ENCODE measurements at places on chromosomes 5 and 9.
A peak's percentile ranks its signal among the peaks of the same experiment; 100 is the strongest.

GRCh38 chr5:17096952-17097695 is 120.3 kb upstream of the BASP1 start:
- DNase-seq = no peak

- no peak for DNase-seq
Measured at GRCh38 chr9:68964765-68965164, 49.1 kb downstream of the PRKACG start.

DNA sequence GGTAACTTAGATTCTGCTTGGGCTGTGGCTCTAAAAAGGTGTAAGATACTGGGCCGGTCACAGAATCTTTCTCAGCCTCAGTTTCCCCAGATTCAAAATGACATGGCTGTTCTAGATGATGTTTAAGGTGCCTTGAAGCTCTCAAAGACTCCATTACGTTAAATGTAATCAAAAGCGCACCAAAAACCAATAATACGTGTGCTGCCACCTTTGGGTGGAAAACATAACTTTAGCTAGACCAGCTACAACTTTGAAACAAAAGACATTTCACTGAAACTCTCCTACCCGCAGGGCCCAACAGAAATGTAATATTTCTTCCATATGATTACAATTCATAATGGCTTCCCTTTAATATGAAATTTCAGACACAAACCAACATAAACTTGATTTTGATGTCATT is 35.0 kb upstream of the PCSK5 start:
- DNase-seq = peak; percentile 1

- DNase-seq = no peak
Measured at GRCh38 chr5:168314735-168315411, 23.4 kb downstream of the WWC1 start.

GRCh38 chr9:93166699-93167098 is 17.2 kb upstream of the WNK2 start:
- no peak for DNase-seq

GRCh38 chr5:57903458-57903857 is 420.8 kb upstream of the ACTBL2 start:
- no peak for DNase-seq

- DNase-seq = no peak
Measured at GRCh38 chr9:133112663-133113026, 8.4 kb downstream of the RALGDS start.

- DNase-seq = no peak
Measured at GRCh38 chr9:32412440-32412839, 28.0 kb downstream of the ACO1 start.

DNA sequence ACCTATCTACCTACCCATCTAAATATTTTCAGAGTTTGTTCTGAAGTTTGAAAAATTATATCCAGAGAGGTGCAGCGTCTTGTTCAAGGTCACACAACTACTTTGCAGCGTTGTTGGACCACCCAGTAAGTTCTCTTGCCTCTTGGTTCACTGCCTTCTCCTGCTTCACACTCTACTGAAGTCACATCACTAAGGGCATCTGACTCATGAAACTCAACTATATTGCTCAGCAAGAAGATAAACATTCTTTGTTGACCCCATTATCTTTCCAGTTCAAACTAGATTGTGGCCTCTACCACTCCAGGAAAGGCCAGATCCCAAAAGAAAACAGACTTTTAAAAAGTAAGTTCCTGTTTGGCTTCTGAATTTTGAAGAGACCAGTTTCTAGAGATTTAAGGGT is 326.9 kb downstream of the SLIT3 start:
- no peak for DNase-seq

GRCh38 chr9:100324594-100325200 is 28.0 kb downstream of the TEX10 start:
- peak; percentile 56 for DNase-seq

DNA sequence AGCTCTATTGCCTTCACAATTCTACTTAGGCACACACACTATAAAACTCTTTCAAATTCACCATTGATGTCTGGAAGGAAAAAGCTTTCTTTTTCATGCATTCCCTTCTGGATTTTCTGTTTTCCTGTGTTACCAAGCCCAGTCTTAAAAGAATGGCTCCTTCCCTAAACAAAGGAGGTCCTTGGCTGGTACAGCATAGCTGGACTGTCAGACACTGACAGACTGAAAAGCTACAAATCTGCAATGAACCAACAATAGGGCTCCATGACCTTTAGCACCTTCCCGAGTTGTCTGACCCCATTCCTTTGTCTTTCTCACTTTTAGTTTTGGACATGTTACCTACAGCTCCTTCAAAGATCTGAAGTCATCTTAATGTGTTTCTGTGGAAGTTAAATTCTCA is 382.5 kb downstream of the TMEM161B start:
- no peak for DNase-seq

GRCh38 chr5:33576726-33577590 is 136.2 kb downstream of the TARS1 start:
- no peak for DNase-seq

DNA sequence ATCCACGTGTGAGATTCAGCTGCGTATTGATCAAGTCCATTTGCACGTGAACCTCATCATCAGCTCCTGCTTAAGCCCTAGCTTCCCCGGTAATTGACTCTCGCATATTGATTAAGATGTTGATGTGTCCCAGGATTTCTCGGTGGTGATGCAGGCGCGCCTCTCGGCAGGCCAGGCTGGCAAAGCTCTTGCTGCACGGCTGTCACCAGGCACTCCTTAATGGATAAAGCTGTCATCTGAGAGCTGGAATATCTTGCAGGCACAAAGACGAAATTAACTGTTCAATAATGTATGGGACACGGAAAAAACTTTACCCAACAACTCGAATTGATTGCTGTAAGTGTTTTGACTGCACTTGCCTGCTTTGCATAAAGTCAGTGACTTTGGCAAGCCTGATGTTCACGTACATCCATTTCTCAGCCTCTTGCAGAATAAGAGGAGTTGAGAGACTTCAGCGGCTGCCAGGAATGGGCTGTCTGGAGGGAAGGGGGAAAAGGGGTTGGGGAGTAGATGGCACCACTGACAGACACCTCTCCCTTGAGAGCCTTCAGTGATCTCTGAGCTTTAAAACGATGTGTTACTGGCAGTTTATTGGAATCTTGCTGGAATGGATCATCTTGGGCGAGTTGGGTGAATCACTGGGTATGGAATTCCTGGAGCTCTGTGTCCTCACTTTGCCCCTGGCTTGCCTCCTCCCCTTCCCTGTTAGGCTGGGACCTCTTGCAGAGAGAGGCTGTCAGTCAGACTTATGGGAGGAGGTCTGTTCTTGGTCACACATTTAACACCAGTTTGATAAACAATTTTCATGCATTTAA is 650.3 kb downstream of the CCDC171 start:
- no peak for DNase-seq

DNA sequence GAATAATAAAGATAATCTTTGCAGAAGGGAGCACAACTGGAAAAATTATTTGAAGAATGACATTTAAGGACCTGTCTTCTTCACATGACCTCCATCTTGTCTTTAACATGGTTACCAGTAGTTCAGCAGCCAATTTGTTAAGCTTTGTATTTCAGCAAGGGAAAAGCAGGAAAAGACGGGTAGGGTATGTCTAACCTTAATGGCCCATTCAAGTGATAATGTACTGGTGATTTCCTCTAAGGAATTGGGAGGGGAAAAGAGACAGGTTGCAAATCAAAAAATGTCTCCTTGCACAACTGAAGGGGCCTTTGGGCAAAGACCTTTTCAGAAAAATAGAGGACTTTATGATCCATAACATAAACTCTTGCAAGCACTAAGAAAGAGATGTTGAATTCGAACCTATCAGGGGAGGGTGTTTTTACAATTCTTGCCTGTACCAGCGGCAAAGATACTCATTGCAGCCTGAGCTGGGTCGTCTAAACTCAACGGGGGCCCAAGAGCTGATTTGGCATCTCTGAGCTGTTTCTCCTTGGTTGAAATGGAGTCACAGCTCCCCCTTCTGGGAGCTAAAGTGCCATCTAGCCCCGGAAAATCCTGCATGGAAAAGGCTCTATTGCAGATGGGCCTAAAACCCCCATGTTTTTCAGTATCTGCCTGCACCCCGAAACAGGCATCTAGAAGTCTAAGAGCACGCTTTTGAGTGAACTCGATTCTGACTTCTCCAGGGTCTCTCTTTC is 3.8 kb downstream of the BRINP1 start:
- DNase-seq = peak; percentile 42

DNA sequence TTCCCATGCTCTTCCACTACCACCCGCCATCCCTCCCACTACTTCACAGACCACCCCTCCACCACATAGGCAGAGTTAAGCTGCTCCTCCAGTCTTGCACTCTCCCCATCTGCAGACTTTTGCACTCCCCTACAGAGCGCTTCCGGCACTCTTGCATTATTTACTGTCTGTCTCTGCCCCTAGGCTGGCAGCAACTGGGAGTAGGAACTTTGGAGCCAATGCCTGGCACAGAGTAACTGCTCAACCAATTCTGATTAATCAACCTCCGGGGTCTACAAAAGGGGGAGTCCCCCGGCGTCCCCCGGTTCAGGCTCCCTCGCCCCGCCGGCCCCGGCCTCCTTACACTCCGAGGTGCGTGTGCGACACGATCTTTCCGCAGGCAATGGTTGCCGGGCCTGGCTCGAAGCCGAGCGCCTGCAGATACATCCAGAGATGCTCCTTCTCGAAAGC is 498 bp downstream of the HAUS6 start:
- DNase-seq = no peak

GRCh38 chr5:125604104-125604503 is 819.1 kb upstream of the GRAMD2B start:
- DNase-seq = no peak

DNA sequence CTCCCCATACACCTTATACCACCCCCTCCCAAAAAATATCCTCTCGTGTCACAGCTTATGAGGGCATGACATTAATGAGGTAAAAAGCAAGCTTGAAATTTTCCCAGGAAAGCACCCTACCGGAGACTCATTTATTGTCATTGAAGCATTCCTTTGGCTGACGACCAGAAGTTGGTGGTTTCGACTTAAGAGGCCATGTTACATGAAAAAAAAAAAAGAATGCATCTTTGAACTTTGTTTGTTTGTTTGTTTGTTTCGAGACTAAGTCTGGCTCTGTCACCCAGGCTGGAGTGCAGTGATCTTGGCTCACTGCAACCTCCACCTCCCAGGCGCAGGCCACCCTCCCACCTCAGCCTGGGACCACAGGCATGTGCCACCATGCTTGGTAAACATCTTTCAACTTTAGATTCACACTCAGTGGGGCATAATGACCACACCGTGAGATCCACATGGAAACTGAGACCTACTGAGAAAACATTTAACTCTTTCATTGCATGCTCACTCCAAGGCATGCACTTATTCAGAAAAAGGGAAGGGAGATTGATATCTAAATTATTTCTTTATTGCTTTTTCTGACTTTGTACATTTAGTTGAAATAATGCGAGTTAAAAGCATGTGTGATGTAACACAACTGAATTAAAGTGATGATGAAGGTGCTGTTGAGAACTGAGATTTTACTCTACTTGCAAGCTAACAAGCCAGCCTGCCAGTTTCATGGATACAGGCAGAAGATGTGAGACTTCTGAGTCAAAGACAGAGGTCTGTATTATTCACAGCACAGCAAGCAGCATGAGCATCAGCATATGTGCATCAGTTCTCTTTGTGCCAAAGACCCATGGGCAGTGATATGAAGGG is 5.1 kb upstream of the RAB14 start:
- DNase-seq = no peak

DNA sequence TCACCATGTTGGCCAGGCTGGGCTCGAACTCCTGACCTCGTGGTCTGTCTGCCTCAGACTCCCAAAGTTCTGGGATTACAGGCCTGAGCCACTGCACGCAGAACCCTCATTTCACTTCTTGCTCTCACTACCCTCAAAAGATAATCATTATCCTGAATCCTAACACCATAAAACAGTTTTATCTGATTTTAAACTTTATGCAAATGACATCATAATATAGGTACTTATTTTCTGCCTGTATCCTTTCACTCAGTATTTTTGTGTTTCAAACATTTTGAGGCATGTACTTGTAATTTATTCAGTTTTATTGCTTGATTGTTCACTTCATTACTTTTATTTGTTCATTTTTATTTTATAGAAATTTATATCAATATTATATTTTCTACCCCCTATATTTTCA is 719.2 kb upstream of the ARRDC3 start:
- DNase-seq = no peak

GRCh38 chr5:58722160-58722559 is 139.3 kb downstream of the RAB3C start:
- DNase-seq = no peak

GRCh38 chr9:96009223-96009602 is 133.7 kb downstream of the ERCC6L2 start:
- no peak for DNase-seq

- no peak for DNase-seq
Measured at GRCh38 chr5:143576711-143577484, 173.4 kb upstream of the NR3C1 start.

- DNase-seq = no peak
Measured at GRCh38 chr5:96468956-96469355, 35.9 kb upstream of the PCSK1 start.

DNA sequence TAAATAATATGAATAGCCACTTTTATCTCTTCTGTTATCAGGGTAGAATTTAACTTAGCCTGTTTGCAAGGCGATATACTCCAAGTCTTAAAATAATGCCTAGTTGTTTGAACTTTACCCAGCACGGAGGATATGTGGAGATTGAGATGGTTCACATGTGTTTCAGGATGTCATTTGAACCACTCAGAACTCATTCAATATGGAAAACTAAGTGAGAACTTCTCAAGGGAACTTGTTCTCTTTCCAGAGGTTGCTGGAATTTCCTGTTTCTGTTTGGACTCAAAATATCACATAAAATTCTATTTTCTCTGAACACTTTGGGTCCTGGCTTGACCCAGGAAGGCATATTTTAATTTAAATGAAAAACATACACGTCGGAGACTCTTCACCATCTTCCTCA is 139.1 kb upstream of the MYO10 start:
- no peak for DNase-seq

DNA sequence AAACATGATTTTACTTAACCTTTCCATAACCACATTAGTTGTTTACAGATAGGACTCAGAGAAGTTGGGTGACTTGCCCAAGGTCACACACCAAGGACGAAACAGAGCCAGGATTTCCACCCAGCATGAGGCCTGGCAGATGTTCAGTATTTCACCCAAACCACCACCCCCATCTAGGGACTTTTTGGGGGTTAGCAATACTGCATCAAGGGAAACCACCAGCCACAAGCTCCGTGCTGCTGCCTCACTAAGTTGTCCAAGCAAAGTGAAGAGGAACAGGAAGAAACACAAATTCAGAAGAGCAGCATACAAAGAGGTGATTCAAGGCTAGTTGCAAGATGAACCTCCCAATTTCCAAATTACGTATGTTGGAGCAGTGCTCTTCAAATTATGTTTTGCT is 219.6 kb upstream of the RORB start:
- no peak for DNase-seq

Data from NCI-H1105 treated with DMSO at 0.1 percent for 48 hours (cell line).